ENCODE measurements at places on chromosomes 16 and 17.

GRCh38 chr16:83768986-83769385 is 38.8 kb upstream of the HSBP1 start:
- no peak for DNase-seq

- no peak for DNase-seq
Observed at GRCh38 chr17:36665417-36665816, 64.0 kb downstream of the MRM1 start.

GRCh38 chr16:8863594-8864424 is 5.0 kb downstream of the CARHSP1 start:
- DNase-seq = no peak

DNA sequence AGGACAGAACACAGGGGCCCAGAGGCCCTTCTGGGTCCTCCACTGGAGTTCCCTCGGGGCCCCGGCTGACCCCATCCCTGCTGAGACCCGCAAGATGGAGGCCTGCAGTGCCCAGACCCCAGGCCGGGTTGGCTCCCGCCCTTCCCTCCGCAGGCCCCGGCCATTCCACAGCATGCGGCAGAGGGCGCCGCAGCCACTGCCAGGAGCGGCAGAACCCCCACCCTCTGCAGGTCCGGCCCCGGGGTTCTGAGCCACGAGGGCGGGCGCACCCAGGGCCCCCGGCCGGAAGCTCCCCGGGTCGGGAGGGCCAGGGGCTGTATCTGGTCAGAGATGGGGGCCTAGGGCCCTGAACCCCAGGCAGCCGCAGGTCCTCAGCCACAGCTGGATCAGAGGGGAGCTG is 2.4 kb upstream of the PERCC1 start:
- no peak for DNase-seq

- DNase-seq = no peak
Observed at GRCh38 chr16:49276646-49277385, 4.8 kb downstream of the CBLN1 start.

GRCh38 chr17:55430541-55431288 is 9.1 kb upstream of the MMD start:
- no peak for DNase-seq

DNA sequence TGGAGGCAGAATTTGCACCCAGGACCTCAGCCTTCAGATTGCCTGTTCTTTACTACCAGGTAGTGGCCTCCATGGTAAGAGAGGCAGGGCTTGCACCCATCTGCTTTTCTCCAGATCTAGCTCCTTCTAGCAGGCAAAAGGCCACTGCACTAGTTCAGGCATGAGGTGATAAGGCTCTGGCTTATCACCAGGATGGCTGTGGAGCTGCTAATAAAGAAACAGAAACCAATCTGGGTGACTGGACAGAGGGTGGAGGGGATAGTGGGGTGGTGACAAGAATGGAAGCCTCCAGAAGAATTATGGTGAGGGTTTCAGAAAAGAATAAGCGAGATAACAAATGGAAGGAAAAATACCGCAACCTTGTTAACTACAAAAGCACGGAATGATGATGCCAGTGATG is 15.5 kb upstream of the SUPT4H1 start:
- DNase-seq = no peak

DNA sequence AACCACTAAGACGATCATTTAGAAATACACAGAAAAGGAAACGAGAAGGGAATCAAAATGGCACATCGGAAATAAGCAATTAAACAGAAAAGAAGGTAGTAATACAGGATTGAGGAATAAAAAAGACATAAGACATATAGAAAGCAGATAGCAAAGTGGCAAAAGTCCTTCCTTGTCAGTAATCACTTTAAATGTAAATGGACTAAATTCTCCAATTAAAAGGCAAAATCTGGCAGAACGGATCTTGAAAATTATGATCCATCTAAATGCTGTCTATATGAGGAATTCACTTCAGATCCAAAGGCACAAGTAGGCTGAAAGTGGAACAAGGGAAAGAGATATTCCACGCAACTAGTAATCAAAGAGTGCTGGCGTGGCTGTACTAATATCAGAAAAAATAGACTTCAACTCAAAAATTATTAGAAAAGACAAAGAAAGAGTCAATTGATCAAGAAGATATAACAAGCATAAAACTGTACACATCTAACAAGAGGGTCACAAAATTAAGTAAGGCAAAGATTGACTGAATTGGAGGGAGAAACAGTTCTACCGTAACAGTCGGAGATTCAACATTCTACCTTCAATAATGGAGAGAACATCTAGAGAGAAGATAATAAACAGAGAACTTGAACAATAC is 36.8 kb upstream of the METRNL start:
- no peak for DNase-seq

GRCh38 chr17:10304758-10305300 is 68.0 kb downstream of the MYH13 start:
- no peak for DNase-seq

DNA sequence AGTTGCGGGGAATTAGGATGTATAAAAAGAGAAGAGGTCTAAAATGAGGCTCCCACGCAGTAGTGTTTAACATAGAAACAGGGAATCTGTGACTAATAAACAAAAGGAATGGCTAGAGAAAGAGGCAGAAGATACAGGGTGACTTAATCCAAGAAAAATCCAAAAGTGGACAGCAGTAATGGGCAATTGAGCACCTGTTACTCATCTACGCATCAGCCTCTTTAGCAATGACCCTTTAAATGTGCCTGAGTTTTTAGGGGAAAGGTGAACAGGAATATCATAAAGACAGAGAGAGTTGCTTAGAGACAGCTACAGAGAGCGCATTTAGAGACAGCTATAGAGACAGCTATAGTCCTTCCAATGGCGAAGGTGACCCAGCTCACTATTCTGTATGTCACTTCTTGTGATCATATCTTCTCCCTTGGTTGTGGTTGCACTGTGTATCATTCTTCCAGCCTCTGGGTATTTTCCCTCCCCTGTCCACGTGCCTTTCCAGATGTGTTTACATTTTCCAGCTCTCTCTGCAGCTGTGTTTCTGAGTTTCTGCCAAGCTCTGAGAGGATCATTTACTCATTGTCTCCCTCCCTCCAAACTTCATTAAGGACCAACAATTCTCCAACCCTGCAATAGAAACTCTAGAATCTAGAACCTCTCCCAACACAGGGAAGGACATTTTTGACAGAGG is 61.5 kb downstream of the MYOCD start:
- DNase-seq = no peak

DNA sequence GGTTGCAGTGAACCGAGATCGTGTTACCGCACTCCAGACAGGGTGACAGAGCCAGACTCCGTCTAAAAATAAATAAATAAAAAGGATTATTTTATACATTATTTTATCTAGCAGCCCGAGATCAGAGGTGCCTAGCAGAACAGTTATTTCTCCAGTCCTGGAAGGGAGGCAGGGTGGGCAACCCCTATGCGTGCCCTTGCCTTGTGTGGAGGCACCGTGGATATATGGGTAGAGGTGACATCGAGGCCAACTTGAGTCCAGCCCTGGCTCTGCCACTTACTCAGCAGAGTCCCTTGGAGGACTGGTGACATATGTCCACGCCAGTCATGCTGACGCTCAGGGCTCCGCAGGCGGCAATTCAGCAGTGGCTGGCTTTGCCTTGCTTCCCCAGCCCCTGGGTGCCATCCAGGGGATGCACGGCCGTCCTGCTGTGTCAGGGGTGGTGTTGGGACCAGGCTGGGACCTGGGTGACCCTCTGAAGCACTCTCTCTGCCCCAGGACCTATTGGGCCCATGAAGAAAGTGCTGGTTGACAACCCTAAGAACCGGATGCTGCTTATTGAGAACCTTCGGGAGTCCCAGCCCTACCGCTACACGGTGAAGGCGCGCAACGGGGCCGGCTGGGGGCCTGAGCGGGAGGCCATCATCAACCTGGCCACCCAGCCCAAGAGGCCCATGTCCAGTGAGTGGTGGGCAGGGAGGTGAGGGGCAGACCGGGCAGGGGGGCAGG is 13.2 kb downstream of the GALK1 start:
- DNase-seq = no peak

DNA sequence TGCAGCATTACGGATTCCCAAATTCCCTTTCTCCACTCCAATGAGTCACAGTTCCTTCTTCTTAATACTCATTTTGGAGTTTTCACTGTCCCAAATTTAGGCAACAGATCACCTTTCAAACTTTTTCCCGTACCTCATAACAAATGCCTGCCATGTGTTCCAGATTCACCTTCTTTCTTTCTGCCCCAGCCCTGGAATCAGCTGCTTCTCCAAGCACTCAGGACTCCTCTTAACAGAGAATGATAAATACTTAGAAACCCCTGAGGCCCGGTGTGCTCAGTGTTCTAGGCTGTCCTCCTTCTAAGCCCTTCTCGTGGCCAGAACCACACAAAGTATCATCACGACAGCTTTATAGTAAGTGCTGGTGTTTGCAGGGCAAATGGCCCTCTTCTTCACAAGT is 14.9 kb downstream of the CSNK1D start:
- no peak for DNase-seq

DNA sequence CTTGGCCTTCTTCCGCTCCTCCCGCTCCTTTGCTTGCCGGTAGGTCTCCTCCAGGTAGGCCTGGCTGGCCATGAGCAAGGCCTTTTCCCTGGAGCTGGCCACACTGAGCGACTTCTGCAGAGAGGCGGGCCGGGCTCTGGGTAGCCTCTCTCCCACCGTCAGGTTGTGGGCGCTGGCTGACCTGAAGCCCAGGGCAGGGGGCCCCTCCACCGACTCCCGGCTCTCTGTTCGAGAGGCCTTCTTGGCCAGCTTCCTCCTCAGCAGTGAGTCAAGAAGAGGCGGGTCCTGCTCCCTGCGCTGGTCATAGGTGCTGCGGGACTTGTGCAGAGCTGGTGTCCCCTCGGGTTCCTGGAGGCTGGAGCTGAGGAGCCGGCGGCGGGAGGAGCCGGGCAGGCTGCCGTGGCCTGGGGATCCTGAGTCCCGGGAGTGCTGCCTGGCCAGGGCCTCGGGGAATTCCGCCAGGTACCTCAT is 12.8 kb downstream of the GPR179 start:
- no peak for DNase-seq

DNA sequence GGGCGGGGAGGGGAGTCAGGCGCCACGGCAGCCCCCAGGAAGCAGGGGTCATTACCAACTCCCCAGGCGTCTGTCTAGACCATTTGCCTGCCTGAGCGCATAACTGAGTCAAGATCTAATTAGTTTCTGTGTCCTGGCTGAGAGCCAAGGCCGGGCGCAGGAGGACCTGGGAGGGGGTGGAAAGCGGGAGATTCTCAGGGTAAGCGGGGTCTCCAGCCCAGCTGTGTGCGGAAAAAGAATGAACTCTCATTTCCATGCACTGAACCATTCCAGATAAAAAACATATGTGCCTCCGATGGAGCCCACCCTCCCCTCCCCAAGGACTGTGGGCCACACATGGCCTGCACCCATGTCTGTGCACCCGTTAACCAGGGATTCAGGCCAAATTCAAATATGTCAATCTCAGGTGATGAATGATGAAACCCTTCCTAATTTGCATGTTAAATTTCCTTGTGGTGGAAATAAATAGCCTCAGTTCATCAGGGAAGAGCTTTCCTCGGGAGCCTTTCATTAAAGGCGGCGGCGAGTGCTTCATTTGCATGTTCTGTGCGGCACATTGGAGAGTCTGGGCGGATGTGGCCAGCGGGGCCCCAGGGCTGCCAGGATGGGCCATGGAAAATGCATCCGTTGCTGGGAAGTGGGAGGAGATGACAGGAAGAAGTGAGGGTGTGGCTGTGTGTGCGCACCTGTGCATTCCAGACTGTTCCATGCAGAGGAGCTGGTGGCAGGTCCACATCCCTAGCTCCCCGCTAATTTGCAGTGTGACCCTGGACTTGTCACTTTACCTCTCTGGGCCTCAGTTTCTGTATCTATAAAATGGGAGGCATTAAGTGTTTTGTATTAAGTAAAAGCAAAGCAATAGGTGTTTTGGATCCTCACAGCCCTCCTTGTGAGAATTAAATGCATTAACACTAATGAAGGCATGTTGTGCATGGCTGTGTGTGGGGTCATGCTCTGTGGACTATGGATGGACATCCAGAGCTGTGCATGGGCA is 151.1 kb downstream of the SDK2 start:
- no peak for DNase-seq

GRCh38 chr17:17387498-17388362 is 84.6 kb downstream of the NT5M start:
- DNase-seq = no peak

Data from right renal cortex interstitium (tissue), 3 donors.